ENCODE measurements at places on chromosomes 7 and 10.

DNA sequence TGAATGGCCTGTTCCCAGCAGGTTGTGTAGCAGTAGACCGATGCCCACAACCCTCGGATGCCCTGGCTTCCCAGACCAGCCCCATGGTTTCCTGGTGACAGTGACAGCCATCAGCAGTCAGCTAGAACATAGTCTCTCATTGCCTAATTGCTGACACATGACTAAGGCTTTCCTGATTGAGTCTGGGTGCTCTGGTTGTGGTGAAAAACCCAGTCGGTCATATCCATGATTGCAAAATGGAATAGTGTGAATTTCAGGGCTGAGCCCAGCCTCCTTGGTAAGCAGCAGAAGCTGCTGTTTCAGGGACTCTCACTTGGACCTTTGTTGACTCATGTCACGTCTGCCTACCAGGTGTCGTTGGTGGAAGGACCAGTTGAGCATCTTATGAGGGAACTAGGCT, 36.6 kb downstream of the POR start:
- no peak for DNase-seq

- peak; percentile 29 for DNase-seq
These were observed 94.9 kb downstream of the AKR1D1 start for GRCh38 chr7:138170959-138171703.

DNA sequence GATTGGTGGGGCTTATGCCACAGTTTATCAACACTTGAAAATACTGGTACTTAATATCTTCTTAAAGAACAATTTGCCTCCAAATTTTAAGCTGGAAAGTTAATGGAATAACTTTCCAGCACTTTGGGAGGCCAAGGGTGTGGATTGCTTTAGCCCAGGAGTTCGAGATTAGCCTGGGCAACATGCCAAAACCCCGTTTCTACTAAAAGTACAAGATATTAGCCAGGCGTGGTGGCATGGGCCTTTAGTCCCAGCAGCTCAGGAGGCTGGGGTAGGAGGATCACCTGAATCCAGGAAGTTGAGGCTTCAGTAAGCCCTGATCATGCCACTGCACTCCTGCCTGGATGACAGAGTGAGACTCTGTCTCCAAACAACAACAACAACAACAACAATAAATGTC, 56.0 kb downstream of the PRF1 start:
- DNase-seq: no peak

- DNase-seq: no peak
These were observed 64.2 kb upstream of the SH2B2 start for GRCh38 chr7:102222445-102222844.

DNA sequence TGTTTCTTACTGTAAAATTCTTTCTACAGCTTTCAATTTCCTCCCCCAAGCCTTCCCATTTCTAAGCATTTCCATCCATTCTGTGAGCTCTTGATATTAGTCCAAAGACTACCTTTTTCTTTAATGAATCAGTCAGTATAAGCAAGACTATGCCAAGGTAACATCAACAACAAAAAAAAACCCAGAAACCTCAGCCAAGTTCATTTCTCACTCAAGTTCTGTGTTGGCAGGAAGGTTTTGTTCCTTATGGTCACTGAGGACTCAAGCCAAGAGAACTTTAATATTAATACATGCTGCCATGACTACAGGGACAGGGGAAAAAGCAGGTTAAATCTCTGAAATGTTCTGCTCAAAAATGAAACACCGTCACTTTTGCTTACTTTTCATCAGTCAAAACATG, 621.2 kb upstream of the NRP1 start:
- DNase-seq: no peak

GRCh38 chr7:119886007-119886406, 387.0 kb upstream of the KCND2 start:
- DNase-seq: no peak

GRCh38 chr7:98372993-98373392, 27.9 kb downstream of the BAIAP2L1 start:
- DNase-seq: no peak

DNA sequence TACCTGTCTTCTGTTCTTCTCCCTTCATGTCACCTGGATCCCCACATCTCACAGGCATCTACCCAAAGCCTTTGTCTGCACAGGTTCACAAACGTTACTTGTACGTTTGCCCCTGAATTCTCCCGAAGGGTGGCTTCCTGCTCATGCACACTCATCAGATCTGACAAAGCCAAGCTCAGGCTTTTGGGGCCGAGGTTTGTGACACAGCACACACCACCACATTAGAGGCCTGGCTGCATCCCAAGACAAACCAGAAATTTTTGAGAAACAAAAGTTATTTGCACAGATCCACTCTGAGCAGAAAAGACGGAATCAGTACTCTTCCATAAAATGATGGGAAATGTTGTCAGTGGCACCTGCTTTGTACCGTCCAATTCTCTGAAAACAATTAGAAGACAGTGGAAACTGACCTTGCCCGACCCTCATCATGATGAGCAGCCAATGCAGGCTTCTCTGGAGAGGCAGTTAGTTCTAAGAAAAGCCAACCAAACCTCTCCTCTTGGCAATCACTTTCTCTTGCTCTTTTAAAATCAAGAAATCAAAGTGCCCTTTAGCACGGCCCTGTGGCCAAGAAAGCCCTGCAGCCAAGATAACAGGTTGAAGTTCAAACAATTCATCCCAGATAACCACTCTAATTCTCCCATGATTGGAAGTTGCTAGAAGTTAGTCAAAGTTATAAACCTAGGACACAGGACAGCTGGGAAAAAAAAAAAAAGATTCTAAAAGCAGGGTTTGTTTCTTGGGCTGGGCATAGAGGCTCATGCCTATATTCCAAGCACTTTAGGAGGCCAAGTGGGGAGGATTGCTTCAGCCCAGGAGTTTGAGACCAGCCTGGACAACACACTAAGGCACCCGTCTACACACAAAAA, 13.6 kb upstream of the SVIL start:
- DNase-seq: no peak

DNA sequence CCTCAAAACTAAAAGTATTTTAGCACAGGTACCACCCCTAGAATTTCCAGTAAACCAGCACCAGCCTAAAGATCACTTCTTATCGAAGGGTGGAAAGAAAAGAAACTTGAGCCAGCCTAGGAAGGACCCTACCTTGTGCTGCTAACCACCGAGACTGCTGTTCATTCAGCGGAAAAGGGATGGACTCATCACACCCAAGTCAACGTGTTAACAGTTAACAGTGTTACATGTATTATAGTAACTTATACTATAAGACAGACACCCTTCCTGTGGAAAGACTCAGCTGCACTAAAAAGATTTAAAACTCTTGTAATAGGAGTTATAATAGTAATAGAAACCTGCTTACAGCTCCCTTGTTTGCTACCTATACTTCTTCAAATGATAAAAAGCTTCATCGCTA, 39.8 kb downstream of the MINDY4 start:
- no peak for DNase-seq

DNA sequence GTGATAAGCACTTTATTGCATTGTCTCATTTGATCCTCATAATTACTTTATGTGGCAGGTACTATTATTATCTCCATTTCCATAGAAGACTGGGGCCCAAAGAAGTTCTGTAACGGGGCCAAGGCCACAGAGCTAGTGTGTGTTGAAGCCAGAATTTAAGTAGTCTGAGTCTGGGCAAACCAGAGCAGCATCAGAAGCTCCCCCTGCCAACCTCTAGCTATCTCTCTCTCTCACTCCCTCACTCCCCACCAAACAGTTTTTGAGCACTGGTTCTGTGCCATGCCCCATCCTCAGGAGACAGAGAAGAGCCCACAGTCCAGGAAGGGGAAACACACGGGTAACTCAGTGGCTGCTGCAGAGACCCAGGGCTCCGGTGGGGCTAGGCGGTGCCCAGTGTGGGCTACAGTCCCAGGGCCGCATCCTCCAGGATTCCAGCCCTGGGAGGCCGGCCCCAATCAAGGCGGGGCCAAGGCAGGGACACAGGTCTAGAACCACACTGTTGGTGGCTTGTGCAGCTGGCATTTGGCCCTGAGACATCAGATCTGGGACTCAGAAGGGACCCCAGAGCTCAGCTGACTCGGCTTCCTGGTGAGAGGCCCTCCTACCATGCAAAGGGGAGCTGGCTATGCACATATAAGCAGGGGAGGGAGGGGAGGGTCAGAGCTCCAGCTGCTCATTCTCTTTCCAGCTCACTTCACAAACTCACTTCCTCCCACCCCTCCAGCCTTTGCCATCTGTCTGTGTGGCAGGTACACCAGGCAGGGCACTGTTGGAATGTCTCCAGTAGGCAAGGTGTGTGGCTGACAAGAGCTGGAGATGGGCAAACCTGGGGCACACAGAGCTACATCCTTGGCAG, 34.4 kb downstream of the COL13A1 start:
- no peak for DNase-seq

DNA sequence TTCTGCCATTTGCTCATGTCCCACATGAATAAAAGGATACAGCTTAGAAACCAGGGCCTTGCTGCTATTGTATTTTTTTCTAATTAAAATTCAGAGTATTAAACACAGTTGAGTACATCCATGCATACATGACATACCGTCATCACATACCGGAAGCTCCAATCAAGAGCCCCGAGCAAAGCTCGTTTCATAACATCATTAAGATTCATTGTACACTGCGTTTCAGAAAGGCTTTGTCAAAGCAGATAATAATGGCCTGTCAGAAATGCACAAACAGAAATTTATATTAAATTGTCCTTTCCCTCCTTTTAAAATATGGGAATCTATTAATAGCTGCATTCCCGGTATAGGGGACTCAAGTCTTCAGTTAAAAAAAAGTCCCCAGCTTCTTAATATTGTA, 103.4 kb downstream of the PRTFDC1 start:
- DNase-seq: no peak

DNA sequence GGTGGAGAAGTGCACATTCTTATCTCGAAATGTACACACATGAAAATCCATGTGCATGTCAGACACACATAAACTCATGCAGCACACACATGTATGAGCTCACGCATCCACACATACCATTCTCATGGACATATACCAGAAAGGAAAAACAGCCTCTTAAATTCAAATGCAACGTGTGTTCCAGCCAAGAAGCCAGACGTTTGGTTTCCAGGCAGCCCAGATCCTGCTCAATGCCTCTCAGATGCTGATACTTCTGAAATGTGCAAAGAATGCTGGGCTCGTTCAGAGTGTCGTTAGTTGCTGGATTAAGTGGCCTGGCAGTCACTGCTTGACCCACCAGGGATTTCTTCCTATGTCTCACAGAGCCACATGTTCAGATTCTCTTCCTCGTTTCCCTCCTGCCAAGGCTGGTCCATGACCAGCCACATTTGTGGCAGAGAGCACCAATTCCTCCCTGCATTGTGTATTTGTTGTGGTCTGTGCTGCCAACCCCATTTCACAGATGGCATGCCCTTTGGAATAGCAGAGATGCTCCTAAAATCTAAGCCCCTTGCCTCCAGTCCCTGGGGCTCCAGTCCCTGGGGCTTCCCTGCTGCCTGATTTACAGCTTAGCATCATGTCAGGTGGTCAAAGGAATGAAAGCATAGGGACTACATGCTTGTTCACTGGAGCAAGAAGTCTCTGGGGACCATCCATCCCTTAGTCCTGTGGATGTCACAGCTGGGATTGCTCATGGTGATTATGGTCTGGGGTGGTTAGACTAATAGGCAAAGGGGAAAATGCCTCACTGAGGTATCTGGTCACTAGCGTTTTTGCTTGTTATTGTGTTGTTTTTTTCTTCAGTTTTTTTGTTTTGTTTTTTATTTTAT, 426.6 kb downstream of the PLXNA4 start:
- no peak for DNase-seq

DNA sequence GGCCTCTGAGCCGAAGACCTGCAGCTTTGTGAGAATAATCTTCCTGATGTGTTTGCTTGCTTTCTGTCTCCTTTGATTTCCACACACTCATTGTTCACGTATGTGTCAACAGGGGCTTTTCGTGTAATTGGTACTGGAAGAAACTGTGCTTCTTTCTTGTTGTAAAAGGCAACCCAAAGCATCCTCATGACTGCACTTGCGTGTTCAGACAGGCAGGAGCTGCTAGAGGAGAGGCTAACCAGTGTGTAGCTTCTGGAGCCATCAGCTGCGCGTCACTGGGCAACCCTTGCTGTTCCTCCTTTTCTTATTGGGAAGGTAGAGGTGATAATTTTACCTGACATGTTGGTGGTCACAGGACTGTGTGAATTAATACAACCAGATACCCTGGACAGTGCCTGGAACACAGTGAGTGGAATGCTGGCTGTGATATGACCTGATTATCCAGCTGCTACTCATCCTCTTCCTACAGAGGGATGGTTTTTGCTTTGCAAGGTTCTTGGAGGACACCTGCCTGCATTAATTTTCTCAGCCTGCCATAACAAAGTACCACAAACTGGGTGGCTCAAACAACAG, 213.0 kb downstream of the ABCA13 start:
- DNase-seq: no peak

GRCh38 chr7:31074120-31074383, 21.9 kb downstream of the ADCYAP1R1 start:
- DNase-seq: no peak

DNA sequence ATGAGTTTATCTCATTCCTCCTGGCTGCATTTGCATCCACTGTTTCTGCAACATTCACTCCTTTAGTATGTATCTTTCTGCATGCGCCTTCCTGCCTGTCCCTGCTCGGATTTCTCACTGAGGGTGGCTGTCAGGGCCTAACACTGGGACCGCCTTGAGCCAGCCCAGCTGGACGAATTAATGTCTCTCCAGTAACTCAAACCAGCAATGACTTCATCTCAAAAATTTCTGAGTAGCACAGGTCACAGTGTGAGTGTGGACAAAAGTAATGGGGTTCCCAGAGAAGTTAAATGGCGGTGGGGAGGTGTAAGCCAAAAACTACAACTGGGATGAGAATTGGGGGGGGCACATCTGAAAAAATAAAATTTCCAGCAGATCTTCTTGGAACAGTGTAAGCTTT, 444.0 kb upstream of the MGMT start:
- no peak for DNase-seq

DNA sequence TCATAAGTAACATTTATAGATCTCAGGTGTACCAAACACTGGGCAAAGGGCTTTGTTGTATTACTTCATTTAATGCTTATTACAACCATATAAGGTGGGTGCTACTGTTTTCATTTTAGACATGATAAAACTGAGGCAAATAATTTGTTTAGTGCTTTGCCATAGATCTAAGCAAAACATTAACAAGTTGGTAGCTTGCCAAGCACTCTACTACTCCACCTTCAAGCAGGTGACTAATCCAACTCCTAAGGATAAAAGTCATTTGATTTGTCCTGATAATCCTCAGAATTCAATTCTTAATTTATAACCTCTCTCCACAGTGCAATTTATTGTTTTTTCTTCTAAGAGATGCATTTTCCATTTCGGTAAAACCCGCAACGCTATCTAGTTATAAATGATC, 646.4 kb downstream of the GRM8 start:
- DNase-seq: no peak

- peak; percentile 75 for DNase-seq
These were observed at the start of gene SAMD9 for GRCh38 chr7:93117852-93118530. Gene SAMD9, minus strand, starts transcription at chr7:93117979. Its CDS starts 11,882 bp downstream, at chr7:93106097.

Measured in GM13976 (cell line).